ENCODE measurements at places on chromosomes 12 and 14.

DNA sequence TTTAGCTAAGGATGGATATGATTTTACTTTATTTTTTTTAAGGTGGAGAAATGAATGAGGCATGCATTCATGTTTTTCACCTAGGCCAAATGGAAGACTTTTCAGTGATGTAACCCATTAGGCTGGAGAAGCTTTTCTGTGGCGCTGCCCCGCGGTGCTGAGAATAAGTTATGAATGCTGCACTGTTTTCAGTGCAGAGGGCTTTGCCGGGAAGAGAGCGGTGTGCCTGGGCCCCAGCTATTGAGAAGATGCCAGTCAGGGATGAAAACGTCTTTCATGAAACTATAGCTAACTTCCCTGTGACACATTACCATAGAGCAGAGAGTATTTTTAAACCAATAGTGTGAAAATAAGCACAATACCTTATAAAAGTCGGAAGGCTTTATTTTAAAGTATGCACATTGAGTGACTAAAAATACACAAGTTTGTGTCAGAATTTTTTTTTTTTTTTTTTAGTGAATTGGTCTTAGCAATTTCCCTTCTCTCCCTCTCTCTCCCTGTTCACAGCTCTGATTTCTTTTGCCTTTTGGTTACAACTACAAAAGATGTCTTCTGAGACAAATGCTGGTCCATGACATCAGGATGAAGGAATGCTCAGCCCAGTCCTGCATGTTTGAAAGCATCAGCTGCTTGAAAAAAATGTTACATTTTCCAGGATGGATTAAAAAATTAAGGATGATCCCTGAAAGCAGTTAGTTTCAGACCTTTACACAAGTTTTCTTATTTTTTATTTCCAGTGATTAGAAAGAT is 48.3 kb downstream of the NPAS3 start:
- peak; percentile 72 for DNase-seq

DNA sequence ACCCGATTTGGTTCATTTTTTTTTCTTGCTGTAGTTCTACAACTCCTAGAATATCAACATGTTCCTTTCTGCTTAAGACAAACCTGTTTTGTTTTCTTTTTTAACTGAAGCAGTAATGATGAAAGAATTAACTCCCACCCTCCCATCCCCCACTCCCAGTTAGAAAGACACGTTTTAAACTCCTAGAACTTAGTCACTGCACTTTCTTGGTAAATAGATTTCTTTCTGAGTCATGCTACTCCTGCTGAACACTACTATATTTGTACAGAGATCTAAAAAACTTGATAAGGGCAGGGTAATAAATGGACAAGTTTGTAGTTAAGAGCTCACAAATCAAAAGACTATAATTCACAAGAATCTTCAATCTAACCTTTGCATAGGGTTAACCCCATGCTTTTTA is 118.9 kb upstream of the PTPRB start:
- DNase-seq, result no peak

GRCh38 chr12:53100466-53101151 is 2.7 kb upstream of the SOAT2 start:
- DNase-seq, result no peak

- DNase-seq, result no peak
Measured at GRCh38 chr12:123165537-123165936, 14.6 kb upstream of the PITPNM2 start.

GRCh38 chr12:109915171-109916040 is 15.3 kb downstream of the TCHP start:
- no peak for DNase-seq

DNA sequence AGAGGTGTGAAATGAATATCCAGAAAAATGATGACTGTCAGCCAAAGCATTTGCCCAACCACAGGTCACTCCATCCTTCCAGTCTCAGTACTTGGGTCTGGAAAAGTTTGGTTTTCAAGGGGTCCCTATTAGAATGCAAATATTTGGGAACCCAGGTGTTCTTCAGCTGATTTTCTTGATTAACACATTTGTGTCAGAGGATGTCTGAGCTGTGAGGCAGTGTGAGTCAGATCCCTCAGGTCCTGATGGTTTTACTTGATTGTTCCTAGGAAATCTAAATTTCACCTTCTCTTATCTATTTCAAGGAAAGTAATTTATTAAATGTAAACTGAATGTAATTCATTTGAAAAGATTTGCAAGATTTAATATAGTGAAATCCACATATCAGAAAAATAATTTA is 71.5 kb downstream of the SSPN start:
- DNase-seq, result no peak

DNA sequence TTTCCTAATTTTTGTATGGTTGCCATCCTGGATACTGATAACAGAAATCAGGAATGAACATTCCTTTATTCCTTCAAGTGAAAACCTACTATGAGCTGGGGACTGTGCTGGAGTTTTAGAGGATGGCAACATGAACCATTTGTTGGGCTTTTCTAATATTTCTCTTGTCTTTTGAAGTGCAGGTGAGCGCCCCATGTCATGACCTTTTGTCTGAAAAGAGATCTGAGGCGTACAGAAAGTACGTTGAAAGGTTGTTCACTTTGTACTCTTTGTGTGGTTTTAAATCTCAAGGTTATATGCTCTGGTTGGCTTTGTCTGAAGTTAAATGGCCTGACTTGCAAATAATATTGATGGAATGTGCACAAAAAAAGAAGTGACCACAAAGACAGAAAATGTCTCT is 79.0 kb downstream of the GAS2L3 start:
- DNase-seq, result no peak

DNA sequence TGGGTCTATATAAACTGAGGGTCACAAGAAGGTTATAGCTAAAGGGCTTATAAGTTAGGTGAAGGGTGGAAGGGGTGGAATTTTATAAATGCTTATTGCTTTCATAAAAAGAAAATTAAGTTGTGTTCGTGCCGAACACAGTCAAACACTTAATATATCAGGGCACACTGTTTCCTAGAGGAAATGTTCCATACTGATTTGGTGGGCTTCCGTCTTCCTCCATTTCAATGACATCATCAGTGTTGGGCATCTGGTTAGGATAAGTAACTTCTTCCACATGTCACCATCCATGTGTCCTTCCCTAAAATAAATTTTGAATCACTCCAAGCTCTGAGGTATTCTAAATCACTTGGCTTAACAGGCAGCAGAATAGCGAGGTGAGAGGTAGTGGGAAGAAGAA is 466.4 kb downstream of the MED13L start:
- DNase-seq, result no peak

GRCh38 chr14:94568186-94568585 is 6.9 kb downstream of the SERPINA4 start:
- DNase-seq, result no peak

GRCh38 chr12:131971226-131971625 is 21.5 kb downstream of the EP400 start:
- DNase-seq, result no peak

- no peak for DNase-seq
Measured at GRCh38 chr12:56457817-56458216, 3.4 kb upstream of the MIP start.

- no peak for DNase-seq
Measured at GRCh38 chr12:126346087-126346486, 1280.9 kb downstream of the AACS start.
